ENCODE measurements at places on chromosomes 16 and 17.

DNA sequence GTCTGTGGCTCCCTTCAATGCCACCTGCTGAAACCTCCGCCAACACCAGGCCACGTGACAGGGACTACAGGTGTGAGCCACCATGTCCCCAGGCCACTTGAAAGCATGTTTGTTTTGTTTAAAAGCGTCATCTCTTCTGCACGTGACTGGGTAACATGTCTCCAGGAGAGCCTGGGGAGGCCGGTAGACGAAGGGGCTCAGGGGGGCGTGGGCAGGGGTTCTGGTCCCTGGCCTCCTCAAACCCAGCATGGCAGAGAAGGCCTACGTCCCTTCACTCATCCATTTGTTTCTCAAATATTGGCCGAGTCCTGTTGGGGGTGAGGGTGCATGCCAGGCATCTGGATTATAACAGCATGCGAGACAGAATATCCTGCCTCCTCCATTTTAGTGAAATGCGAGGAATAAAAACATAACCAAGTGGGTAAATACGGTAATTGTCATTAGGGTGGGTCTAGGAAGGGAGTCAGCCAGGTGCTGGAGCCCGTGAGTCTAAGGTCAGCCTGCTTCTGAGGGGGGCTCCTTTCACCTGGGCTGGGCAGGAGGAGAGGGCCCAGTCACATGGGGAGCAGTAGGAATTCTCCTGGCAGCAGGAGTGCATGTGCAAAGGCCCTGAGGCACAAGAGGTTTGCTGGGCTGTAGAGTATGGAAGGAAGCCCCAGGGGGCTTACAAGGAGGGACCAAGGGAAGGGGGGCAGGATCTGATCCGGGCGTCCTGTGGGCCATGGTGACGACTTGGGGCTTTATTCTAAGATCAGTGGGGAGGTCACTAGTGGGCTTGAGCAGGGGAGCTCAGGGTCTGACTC, 26.8 kb upstream of the CIBAR2 start:
- no peak for DNase-seq

DNA sequence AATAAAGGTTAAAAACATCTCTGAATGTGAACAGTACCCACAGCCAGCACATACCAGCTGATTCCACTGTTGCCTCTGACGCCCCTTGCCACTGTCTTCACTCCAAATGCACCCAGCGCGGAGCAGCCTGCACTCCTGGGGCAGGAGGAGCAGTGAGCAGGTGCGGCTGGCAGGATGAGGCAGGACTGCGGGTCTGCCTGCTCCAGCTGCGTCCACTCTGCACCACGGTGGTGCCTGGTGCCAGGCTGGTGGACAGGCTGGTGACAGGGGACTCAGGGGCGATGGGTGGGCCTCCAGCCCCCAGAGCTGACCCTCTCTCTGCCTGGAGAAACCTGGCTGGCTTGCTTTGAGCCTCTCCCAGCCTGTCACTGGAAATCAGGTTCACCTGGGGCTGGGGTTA, 9.4 kb downstream of the RAB40B start:
- no peak for DNase-seq

- DNase-seq: peak; percentile 98
Measured at GRCh38 chr16:709566-710499, 4.2 kb upstream of the FBXL16 start.

DNA sequence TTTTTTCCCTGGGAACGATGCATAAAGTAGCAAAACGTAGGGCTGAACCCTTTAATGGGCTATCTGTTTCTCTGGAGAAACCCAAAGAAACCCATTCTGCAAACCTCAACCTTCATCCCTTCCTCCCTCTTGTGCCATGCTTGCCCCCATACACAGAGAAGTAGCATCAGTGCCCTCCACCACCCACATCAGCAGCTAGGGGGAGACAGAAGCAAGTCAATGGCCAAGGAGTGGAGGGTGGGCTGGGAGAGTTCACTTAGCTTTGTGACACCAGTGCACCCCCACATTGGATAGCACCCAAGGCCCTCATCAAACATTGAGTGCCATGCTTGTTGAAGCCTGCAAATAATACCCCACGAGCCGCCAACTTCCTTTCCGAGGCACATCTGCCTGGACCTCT, 282.4 kb downstream of the ABCC12 start:
- DNase-seq: no peak

GRCh38 chr16:58085584-58086251, 43.5 kb downstream of the CFAP20 start:
- no peak for DNase-seq

- no peak for DNase-seq
Measured at GRCh38 chr17:65604070-65604469, 42.6 kb upstream of the AXIN2 start.

- DNase-seq: no peak
Measured at GRCh38 chr17:4509923-4510617, 11.4 kb downstream of the SPNS2 start.

- DNase-seq: no peak
Measured at GRCh38 chr17:76171706-76172105, 30.7 kb upstream of the FOXJ1 start.

- DNase-seq: no peak
Measured at GRCh38 chr17:40129498-40129897, 7.7 kb downstream of the MSL1 start.

GRCh38 chr17:73740370-73740769, 96.1 kb upstream of the SDK2 start:
- no peak for DNase-seq
